ENCODE measurements at places on chromosomes 12 and 14. TPM values are rescaled to one million over a fixed set of nuclear protein-coding genes. Genes with fewer than 3 reads are reported as not detected.

The COX8C gene
- not detected for total RNA-seq

DNA sequence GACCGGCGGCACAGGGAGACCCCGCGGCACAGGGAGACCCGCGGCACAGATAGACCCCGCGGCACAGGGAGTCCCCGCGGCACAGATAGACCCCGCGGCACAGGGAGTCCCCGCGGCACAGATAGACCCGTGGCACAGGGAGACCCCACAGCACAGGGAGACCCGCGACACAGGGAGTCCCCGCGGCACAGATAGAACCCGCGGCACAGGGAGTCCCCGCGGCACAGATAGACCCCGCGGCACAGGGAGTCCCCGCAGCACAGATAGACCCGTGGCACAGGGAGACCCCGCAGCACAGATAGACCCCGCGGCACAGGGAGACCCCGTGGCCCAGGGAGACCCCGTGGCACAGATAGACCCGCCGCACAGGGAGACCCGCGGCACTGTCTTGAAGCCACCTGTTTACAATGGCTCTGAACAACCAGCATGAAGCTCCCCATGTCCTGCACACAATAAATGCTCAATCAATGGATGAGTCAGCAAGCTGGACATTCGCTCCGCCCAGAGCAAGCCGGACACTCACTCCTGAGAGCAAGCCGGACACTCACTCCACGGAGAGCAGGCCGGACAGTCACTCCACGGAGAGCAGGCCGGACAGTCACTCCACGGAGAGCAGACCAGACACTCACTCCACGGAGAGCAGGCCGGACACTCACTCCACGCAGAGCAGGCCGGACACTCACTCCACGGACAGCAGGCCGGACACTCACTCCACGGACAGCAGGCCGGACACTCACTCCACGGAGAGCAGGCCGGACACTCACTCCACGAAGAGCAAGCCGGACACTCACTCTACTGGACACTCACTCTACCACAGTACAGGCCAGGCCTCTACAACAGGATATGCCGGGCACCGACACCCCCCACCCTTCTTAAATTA lies 121.9 kb downstream of the RFLNA start:
- no peak for DNase-seq

GRCh38 chr12:46524778-46525177 lies 152.2 kb upstream of the SLC38A2 start:
- DNase-seq = peak; percentile 28

The GARIN6 gene
- total RNA-seq = not detected

The MYO1H gene
- not detected for total RNA-seq

All from renal cortical epithelial cell (primary cell).